ENCODE measurements at places on chromosomes 5 and 9.

- no peak for DNase-seq
These were observed 435.7 kb downstream of the DMAC1 start for GRCh38 chr9:7363777-7364477.

DNA sequence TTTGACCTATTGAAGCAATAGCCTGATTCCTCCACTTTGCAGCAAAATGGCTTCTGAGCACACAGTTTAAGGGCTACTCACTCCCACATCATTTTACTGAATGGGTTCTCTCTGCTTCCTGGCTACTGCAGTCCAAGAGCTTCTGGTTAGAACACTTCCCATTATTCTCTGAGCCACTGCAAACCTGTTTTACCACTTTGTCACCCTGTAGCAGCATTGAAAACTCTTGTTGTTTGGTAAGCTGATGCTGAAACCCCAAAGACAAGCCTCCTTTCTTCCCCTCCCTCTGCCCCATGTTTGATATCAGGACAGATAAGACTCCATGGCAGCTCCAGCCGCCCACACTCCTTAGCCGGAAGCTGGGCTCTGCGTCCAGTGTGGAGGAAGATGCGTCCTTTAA is 84.4 kb upstream of the RARS1 start:
- no peak for DNase-seq

DNA sequence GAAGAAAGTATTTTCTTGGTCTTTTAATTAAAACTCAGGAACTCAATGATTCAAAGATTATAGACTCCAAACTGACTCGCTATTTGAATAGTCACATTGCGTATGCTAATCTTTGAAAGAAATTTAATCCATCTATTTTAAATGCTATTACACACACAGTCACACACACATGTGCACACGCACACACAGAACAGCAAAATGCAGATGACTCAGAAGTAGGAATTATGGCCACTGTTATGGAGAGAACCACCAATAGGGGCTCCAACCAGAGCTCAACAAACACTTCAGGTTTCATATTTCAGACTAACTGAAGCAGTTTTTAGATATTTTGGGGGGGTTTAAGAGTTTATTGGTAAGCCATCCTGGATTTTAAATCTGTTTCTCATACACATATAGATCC is 1917.9 kb downstream of the EFNA5 start:
- no peak for DNase-seq

GRCh38 chr5:107817436-107817835 is 146.7 kb upstream of the EFNA5 start:
- no peak for DNase-seq

GRCh38 chr9:80492221-80492620 is 920.5 kb downstream of the TLE4 start:
- no peak for DNase-seq

- DNase-seq, result no peak
These were observed 177.2 kb downstream of the MAPKAP1 start for GRCh38 chr9:125529589-125530515.

Measured in NT2/D1 (cell line).